ENCODE measurements at places on chromosomes 4 and X. TPM values are rescaled to one million over a fixed set of nuclear protein-coding genes. Genes with fewer than 3 reads are reported as not detected.

DNA sequence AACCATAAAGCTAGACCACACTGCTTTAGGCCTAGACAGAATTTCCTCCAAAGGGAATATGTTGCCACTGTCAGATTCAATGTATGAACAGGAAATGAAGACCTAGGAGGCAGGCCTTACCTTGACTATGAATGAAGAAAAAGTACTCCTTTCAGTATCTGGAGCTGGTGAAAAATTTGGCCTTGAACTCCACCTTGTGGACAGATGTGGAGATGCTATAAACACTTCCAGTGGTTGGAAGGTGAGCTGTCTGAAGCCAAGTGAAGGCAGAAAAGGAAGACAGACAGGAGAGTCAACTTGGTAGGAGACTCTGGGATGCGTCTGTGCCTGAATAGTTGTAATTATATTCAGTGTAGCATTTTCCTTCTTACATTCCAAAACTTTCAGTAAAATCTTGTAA is 17.2 kb downstream of the SPIN3 start:
- DNase-seq = no peak

DNA sequence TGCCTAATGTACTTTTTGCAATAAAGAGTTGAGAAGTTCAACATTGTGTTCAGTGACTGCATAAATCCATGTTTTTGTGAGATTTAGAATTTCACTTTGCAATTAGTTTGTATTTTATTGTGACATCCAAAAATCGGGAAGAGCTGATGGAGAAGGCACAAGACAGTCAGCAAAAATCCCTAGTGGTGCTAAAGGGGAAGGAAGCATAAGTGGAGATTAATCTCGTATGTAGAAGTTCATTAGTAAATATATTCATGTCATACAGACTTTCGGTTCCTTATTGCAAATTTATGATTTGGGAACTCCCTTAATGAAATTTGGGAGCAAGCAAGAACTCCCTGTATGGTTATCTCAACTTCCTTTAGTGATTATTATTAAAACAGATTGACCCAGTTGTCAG is 57.8 kb upstream of the SLC39A8 start:
- DNase-seq = no peak

DNA sequence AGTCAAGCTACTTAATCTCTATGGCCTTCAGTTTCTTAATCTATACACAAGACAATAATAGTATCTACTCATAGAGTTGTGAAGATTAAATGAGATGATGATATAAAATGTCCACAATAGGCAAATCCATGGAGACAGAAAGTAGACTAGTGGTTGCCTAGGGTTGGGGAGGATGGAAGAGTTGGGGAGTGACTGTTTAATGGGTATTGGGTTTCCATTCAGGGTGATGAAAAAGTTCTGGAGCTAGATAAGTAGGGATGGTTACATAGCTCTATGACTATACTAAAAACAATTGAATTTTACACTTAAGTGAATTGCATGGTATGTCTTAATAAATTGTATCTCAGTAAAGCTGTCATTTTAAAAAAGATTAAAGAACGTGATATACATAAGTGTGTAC is 35.7 kb downstream of the BCORL1 start:
- DNase-seq = no peak

DNA sequence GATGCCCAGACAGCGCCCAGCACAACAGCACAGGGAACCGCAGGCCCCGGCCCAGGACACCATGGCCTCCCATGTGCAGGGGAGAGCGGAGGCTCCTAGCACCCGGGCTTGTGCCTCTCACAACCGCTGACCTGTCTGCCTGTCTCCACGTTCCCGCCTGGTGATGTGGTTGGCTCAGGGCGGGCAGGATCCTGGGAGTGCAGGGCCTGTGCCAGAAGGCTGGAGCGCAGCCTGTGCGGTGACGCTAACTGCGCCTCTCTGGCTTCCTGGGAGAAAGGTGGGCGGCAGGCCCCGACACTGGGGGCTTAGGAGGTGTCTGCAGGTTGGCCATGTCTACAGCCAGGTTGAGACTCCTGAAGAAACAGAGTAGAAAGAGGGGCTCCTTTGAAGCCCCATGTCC is 48.7 kb downstream of the CPZ start:
- DNase-seq = no peak

DNA sequence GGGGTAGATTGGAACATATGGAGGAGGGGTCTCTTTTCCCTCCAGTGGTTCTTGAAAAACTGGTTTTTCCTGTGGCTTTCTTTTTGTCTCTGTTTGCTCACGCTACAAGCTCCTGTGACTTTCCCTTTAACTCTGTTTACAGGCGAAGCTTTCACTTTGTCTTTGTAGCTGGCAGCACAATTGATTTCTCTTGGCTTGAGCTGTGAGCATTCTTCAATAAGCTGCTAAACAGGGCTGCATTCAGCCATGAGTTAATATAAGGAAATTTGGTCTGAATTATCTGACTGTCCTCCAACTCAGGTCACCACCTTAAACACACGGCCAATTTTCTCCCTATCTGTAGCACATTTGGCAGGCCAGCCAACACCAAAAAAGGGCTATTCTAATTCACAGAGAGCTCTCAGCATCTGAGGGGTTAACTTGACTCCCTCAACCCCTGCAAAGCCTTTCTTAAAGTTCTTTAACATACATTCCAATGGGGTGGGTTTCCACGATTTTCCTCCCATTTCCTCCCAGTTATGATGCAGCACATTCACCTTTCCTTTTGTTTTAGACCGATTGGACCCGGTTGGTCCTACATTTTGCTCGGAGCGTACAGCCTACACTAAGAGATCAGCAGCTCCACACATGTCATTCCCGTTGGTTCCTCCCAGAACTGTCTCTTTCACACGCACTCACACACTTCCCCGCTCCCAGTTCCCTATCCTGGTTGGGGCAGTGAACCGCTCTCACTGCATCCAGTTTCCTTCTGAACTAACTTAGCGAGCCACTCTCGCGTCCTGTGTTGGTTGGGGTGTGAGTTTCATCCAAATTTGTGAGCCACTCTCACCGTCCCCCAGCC is 45.4 kb downstream of the UGT2A3 start:
- peak; percentile 43 for DNase-seq

DNA sequence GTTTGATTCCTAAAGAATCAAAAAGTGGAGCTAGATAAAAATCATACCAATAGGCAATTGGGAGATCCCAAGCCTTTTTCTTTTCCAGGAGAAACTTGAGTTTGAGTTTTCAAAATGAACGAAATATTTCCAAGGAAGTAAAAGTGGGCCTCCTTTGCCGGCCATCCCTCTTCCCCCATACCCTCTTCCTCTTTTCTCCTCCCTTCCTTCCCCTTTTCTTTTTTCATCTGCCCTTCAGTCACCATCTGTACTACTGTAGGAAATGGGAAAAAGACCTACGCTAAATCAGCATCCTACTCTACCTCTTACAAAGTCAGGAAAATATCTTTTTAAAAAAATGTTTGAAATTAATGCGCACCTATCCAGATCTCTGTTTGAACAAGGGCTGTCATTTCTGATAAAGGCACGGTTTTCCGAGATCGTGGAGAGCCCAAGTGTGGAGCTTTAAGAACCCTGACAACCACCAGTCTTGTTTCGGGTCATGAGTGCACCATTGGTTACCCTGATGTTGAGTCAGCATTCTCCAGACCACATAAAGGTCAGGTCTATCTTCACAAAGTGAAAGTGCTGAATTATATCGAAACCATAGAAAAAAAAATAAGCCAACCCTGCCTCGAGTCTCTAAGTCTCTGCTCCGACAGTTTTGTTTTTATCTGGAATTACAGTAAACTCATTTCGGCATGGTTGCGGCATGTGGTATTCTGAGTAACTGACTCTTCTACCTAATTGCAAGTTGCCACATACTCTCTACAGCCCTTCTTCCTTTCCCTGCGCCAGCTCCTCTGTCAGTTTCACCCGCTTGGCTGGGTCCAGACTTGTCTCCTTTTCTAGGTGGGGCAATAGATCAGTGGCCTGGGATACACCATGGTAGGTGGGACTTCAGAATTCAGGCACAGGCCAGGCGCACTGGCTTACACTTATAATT is 140.2 kb upstream of the KLF3 start:
- peak; percentile 22 for DNase-seq

- DNase-seq = no peak
These were observed 182.1 kb upstream of the MAP3K15 start for GRCh38 chrX:19697416-19697815.

GRCh38 chr4:185101354-185101890 is 41.6 kb upstream of the SLC25A4 start:
- no peak for DNase-seq

DNA sequence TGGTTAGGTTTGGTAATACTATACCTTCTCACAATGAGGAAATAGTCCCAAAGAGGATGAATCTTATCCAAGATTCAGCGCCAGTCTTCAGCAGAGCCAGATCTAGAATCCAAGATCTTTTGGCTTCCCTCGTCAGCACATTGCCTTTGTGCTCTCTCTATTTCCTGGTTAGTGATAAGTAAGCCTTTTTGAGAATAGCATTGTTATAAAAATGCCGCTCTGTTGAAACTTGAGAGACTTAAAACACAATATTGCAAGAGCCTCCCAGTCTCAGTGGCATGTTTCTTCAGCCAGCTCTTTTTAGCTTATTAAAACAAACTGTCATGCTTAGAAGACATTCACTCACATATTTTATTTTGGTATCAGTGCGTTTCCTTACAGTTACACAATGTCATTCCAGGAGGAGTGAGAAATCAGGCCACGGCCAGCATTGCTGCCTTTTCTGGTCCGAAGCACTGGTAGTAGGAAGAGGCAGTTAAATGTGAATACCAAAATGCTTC is 141.4 kb downstream of the KLHL8 start:
- DNase-seq = no peak

GRCh38 chrX:32520789-32521188 is 690.6 kb downstream of the DMD start:
- no peak for DNase-seq

DNA sequence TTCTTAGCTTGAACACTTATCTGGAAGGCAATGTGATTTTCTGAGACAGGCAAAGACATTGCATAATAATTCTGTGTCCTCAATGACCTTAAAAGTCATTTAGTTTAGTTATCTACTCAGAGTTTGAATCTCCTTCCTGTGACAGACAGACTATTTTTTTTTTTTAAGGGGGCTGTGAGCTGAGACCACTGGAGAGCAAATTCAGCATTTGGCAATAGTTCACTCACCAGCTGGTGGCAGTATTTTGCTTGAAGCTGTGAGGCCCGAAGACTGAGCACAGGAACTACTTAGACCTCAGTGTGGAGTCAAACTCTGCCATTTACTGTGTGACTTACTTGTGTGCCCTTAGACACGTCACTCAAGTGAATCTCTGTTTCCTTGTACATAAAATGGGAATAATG is 22.9 kb upstream of the CPE start:
- peak; percentile 73 for DNase-seq

GRCh38 chr4:42596918-42597317 is 60.0 kb downstream of the ATP8A1 start:
- DNase-seq = no peak

GRCh38 chrX:153578889-153579288 is 20.1 kb downstream of the CCNQ start:
- no peak for DNase-seq

GRCh38 chr4:23290656-23291055 is 597.9 kb downstream of the GBA3 start:
- DNase-seq = no peak

DNA sequence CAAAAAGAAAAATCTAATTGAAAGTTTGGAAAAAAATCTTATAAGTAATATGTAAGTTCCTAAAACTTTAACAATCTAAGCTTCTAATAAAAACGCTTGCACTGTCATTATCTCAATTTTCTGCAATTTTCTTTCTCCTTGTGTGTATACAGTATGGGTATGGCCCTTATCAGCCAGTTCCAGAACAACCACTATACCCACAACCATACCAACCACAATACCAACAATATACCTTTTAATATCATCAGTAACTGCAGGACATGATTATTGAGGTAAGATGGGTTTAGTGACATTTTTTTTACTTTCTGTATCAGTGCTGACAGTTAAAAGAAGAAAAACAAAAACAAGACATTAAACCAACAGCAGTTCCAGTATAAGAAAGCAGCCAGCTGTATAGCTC is 4.9 kb downstream of the STATH start:
- DNase-seq = no peak

DNA sequence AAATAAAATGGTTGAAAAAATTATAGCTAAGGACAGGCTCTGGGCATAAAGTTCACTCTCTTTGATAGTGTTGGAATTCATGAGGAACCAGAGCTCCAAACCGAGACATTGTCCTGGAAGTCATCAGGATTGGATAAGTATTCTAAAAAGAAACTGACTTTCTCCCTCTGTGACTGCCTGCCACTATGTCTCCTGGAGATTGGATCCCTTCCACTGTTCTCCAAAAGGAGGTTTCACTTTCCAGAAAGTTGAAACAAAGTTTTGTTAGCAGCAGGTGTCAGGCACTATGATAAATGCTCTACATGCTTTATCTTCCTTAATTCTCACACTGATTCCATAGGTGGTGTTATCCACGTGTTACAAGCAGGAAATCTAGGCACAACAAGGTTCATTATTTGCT is 16.8 kb downstream of the BANK1 start:
- no peak for DNase-seq

DNA sequence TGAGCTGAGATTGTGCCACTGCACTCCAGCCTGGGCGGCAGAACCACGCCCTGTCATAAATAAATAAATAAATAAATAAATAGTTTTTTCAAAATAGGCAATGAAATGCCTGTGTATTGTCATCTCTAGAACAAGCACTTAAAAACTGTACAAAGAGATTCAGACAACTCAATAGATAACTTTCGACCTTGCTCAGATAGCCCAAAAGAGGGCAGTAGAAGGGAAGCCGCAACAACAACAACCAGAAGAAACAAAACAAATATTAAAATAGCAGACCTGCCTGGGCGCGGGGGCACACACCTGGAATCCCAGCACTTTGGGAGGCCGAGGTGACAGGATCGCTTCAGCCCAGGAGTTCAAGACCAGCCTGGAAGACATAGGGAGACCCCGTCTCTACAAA is 9.4 kb upstream of the CLDN34 start:
- no peak for DNase-seq

GRCh38 chrX:136608295-136608933 is 39.5 kb upstream of the CD40LG start:
- DNase-seq = peak; percentile 40

GRCh38 chr4:53015681-53016080 is 153.6 kb downstream of the RASL11B start:
- peak; percentile 84 for DNase-seq

GRCh38 chrX:12989461-12989860 is 14.6 kb downstream of the TMSB4X start:
- DNase-seq = no peak

- DNase-seq = no peak
These were observed 68.5 kb downstream of the FGFBP1 start for GRCh38 chr4:15870079-15870478.

- DNase-seq = no peak
These were observed 175.8 kb downstream of the COMMD8 start for GRCh38 chr4:47287735-47288134.

- no peak for DNase-seq
These were observed at the start of gene AWAT2 for GRCh38 chrX:70049925-70050324. TSS of gene AWAT2 (minus strand) at chrX:70049938. CDS start at chrX:70049932, 6 bp downstream.

GRCh38 chr4:87540146-87541058 is 11.2 kb upstream of the SPARCL1 start:
- no peak for DNase-seq

- DNase-seq = no peak
These were observed 2.0 kb upstream of the TRPC3 start for GRCh38 chr4:121953860-121954259.

TAF7L gene
- polyA plus RNA-seq = not detected

NUDT11 gene
- 1.1 TPM for polyA plus RNA-seq

IL13RA2 gene
- 0.10 TPM for polyA plus RNA-seq

TKTL1 gene
- not detected for polyA plus RNA-seq

DIPK2B gene
- polyA plus RNA-seq = 1.1 TPM

NDP gene
- 0.19 TPM for polyA plus RNA-seq

PARM1 gene
- 2.4 TPM for polyA plus RNA-seq

NXF2 gene
- not detected for polyA plus RNA-seq

PAK3 gene
- 0.75 TPM for polyA plus RNA-seq

NAP1L3 gene
- 0.83 TPM for polyA plus RNA-seq

SETD7 gene
- polyA plus RNA-seq = 22.7 TPM

CT45A3 gene
- polyA plus RNA-seq = not detected
